ENCODE measurements at places on chromosomes 12 and 14.

- no peak for DNase-seq
These were observed 281.1 kb upstream of the RTL1 start for GRCh38 chr14:101184572-101184971.

- DNase-seq: peak; percentile 87
These were observed 297.9 kb upstream of the AMIGO2 start for GRCh38 chr12:47377414-47378221.

- DNase-seq: no peak
These were observed 77.8 kb downstream of the FERMT2 start for GRCh38 chr14:52873065-52873464.

DNA sequence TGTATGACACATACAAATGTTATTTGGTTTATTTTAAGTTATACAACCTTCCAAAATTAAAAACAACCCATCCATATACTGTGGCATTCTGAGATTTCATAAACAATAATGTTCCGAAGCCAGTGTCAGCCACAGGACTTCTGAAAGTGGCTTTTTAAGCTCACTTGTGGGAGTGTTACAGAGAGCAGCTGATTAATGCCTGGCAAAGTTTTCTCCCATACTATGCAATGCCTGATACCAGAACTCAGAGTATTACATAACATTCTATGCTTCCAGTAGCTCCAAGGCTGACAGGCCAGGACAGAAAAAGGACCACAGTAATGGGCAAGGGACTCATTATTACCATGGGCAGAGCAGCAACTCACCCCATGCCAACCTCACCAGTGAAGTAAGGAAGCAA is 29.3 kb downstream of the NELL2 start:
- DNase-seq: no peak

- DNase-seq: peak; percentile 86
These were observed 32.6 kb upstream of the CD9 start for GRCh38 chr12:6167327-6168280.

DNA sequence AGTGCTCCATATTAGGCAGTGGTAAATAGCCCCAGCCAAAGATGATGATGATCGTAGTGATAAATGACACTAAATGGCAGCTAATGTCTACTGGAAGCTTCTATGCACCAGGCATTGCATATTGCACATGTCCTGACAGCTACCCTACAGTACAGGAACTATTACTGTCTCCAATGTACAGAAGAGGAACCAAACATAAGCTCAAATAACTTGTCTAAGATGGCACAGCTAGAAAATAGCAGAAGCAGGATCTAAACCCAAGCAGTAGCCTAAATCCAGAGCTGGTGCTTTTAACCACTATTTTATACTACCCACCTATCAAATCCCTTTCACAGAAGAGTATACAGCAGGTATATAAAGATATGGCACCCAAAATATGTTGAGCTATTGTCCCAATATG is 28.9 kb downstream of the ESR2 start:
- DNase-seq: no peak

DNA sequence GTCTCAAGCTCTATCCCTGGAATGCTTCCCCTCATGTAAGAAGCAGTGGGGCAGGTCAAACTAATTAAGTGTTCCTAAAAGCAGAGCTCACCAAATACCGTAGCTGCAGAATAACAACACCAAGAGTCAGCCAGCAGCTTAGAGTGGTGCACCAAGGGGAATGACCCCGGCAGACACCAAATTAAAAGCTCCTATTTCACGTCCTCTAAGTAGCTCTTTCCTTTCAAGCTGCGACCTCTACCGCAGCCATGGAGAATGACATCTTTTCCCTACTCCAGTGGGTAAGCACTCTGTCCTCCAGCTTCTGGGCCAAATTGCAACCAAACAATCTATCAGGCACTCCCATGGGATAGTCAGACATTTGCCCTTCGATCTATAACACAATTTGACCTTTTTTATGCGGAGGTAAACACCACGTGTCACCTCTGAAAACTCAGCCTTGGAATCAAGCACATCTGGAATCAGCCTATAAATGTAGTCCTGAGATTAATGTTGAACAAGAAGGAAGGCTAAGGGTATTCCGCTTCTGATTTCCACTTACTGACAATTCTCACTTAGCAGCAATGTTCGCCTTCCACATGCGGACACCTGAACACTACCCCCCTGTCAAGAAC is 67.6 kb upstream of the CDKN3 start:
- peak; percentile 12 for DNase-seq

- DNase-seq: no peak
These were observed 9.5 kb downstream of the CLIP1 start for GRCh38 chr12:122412851-122413433.

DNA sequence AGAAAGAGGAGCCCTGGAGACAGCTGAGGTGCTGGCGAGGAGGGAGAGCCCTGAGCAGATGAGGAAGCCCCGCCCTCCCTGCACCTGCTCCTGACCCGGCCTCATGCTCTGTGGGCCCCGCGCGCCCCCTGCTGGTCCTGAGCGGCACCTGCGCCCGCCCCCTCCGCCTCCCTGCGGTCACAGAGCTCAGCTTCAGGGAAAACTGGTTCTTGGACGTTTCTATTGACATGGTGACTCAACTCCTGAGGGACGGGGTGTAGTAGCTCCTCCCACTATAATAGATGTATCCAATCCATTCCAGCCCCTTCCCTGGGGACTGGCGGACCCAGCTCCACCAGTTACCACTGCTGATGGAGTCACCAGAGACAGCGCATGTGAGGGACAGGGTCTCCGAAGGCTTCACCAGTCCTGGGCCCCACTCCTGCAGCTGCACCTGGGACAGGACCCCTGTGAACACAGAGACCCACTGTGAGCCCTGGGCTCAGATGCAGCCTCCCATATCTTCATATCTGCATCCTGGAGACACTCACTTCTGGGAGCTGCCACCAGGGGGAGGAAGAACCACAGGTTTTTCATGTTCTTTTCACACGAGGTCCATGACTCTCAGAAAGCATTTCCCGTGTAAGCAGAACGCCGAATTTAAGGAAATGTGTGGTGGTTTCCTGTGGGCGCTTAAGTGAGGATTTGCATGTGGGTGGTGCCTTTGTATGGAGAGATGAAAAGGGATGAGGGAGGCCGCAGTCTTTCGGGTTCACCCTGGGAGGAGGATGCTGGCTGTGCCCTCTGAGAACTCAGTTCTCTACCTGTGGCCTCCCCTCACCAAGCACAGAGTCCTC is 1346.4 kb downstream of the TMEM121 start:
- peak; percentile 61 for DNase-seq

DNA sequence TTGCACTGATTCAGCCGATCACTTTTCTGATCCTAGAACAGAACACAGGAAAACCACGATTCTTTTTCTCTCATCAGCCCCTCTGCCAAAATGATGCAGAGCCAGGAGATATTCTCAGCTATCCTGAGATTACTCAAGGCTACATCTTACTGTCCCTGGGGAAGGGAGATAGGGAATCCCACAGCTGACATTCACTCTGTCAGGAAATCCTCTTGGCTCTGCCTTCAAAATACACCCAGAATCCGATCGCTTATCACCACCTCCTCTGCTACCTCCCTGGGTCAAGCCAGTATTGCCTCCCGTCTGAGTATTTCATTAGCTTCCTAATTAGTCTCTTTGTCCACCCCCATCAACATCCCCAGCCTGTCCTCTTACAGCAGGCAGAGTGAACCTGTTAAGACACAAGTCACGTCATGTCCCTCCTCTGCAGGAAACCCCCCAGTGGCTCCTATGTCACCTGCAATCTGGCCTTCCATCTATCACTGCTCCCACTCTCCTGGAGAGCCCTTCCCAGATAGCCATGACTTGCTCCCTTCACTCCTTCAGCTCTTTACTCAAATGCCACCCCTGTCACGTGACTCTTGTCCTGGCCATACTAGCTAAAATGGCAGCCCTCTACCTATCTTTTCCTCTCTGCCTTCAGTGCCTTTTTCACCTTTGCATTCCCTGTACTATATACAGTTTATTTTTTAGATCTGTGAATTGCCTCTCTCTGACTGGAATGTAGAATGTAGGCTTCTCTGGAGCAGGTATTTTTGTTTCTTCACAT is 70.3 kb downstream of the GALNT4 start:
- DNase-seq: no peak

DNA sequence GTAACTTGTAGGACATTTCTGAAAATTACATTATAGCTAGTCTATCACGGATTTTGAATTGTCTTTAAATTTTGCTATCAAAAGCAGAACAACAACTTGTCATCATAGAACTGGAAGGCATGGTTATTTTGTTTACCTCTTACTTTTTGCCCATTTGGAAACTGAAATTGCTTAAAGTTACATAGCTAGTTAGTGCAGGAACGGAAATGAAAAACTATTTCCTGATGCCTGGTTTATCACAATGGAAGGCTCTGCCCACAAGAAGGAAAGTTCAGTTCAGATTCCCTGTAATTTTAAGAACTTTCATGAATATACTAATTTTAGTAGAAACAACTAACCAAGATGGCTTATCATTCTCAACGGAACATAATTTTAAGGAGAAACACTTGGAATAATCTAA is 427.7 kb downstream of the RAD51B start:
- DNase-seq: no peak

- DNase-seq: no peak
These were observed 406.6 kb upstream of the SYT1 start for GRCh38 chr12:78457938-78458337.

- DNase-seq: no peak
These were observed 10.7 kb downstream of the DYRK4 start for GRCh38 chr12:4572680-4573079.

- no peak for DNase-seq
These were observed 375.9 kb downstream of the TMEM121 start for GRCh38 chr14:105902131-105902898.

- DNase-seq: no peak
These were observed 40.5 kb downstream of the RPS29 start for GRCh38 chr14:49545716-49546115.

GRCh38 chr12:53097207-53097563 is 282 bp upstream of the IGFBP6 start:
- no peak for DNase-seq

- peak; percentile 28 for DNase-seq
These were observed 15.0 kb downstream of the MDM1 start for GRCh38 chr12:68317047-68317667.

DNA sequence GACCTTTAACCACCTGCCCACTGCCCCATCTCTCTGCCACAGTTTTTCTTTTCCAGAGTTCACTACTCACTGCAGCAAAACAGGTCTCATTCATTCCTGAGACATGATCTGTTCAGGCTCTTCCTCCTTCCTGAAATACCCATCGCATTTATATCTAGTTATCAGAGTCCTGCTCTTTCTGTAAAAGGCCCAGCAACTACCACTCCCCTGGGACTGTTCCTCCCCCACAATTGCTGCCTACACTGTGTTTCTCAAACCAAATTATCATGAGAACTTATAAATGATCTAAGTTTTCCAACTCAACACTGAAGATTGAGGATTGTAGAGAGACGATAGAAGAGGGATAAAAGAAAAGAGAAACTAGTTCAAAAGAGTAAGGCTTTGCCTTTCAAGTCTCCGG is 40.8 kb upstream of the EPS8 start:
- no peak for DNase-seq

- no peak for DNase-seq
These were observed 81.5 kb downstream of the AEBP2 start for GRCh38 chr12:19520646-19521415.

GRCh38 chr12:12229556-12230092 is 37.2 kb downstream of the LRP6 start:
- no peak for DNase-seq

DNA sequence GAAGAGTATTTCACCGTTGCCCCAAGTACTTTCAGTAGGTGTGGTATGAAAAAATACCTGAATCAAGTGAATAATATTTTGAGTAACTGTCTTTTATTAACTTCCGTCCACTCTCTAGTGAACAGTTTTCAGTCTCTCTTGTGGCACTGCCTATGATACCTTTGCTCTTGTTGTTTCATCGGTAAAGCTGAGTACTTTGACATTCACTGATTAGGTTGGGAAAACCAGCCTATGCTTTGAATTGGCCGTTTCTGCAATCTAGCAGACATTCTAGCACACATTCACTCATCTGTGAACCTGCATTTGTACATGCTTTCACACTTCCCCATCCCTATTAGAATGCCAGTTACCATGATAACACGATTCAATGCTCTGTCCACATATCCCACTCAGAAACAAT is 217.3 kb downstream of the FBXL14 start:
- DNase-seq: no peak

GRCh38 chr12:66848967-66849366 is 170.1 kb upstream of the GRIP1 start:
- no peak for DNase-seq

- no peak for DNase-seq
These were observed 50.5 kb upstream of the FBRSL1 start for GRCh38 chr12:132439333-132439904.

DNA sequence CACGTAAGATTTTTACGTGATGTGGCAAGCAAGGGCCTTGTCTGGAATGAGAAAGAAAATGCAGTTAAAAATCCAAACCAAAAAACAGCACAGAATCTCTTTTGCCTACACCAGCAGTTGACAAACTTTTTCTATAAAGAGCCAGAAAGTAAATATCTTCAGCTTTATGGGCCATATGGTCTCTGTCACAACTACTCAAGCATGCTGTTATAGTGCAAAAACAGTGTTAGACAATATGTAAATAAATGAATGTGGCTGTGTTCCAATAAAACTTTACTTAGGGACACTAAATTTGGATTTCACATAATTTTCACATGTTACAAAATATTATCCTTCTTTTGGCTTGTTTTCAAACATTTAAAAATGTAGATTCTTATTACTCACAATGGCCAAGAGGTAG is 6.2 kb upstream of the ELK3 start:
- no peak for DNase-seq

DNA sequence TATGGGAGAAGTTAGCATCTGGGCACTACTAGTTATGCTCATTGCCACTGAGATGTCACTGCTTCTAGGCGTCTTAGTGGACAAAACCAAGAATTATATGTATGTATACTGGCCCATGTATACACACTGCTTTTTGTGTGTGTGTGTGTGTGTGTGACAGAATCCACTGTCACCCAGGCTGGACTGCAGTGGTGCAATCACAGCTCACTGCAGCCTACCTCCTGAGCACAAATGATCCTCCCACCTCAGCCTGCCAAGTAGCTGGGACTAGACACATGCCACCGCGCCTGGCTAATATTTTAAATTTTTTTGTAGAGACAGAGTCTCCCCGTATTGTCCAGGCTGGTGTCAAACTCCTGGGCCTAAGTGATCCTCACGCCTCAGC is 25.2 kb downstream of the LIMA1 start:
- no peak for DNase-seq

DNA sequence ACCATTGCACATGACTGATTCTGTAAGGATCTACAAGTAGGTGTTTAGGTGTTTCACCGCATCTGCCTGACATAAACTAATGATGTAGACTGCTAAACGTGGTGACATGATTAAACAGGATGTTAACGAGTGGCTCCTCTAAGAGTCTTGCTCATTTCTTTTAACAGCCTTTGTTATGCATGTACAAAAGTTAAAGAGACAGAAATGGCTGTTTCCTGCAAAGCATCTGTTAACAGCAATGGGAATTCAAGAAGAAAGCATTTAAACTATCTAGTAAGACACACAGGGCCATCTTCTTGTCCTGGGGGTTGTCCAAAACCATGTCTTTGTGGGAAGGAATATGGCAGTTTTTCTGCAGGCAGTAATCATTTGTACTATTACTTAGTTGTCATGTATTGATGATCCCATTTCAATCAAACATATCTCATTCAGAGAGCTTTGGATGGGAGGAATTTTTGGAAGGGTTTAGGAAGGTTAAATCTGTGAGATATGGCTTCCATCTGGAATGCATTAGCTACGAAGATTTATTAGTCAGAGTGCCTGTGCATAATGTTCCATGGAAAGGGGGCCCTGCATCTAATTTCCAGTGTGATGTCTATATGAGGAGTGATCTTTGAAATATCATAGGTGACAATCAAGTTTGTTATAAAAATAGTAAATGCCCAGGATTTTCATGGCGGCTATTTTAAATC is 495.1 kb downstream of the EGLN3 start:
- DNase-seq: no peak

GRCh38 chr14:96309133-96309895 is 53.3 kb downstream of the BDKRB1 start:
- DNase-seq: peak; percentile 80

All from RCC 7860 (cell line).